ENCODE measurements at places on chromosomes 4 and X.

DNA sequence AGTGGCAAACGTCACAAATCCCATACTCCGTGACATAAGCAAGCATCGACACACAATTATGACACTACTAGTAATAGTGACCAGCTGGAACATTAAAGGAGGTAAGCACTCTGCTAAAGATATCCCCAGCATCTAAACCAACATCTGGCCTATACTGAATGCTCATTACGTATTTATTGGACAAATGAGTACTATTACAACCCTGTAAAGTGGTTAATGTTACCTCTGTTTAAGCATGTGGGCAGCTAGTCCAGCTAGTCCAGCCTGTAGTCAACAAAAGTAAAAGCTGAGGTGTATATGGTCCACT lies 419 bp upstream of the RPGR start:
- peak overlapping the region; percentile 82 for H3K27ac ChIP-seq
- no peaks in the 10 kb centered on the region for H3K36me3 ChIP-seq
- H3K4me1 ChIP-seq: peaks cover 24% of the 10 kb centered on the region
- no peaks in the 10 kb centered on the region for H3K27me3 ChIP-seq

GRCh38 chr4:2551118-2551517 lies 14.7 kb downstream of the FAM193A start:
- DNase-seq: no peak
- H3K4me1 ChIP-seq: peaks cover 8% of the 10 kb centered on the region
- no peak overlapping the region for H3K27ac ChIP-seq
- peaks cover 8% of the 10 kb centered on the region for H3K36me3 ChIP-seq
- H3K4me3 ChIP-seq: no peak overlapping the region

- H3K4me3 ChIP-seq: no peak overlapping the region
- DNase-seq: no peak
Observed at GRCh38 chr4:541271-541670, 34.8 kb downstream of the TMEM271 start.

GRCh38 chrX:72392816-72393800 lies 87.4 kb upstream of the CITED1 start:
- no peak overlapping the region for H3K4me3 ChIP-seq
- H3K4me1 ChIP-seq: no peaks in the 10 kb centered on the region
- no peak for DNase-seq

DNA sequence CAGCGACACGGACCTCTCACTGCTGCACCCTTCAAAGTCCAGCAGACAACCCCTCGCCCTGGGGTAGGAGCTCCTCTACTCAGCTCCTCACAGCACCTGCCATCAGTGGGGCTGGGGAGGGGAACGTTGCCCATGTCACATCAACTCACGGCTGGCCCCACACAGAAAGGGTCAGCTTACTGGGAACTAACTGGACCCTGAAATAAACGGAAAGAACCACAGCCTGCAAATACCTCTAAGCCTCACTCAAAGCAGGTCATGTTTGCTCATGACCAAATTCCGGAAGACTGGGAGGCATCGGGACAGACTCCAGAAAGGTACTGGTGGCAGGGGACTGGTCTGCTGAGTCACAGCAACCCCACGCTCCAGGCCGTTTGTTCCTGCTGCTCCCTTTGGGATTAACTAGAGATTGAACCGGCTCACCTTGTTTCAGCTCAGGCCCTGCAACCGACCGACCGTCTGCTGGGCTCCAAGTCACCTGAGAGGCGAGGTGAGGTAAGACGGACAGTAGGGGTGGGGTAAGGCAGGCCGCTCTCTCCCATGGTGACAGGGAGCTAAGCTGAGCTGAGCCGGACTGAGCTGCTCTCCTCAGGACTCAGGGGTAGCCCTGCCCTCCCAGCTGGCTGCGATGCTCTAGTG lies 5.6 kb downstream of the G6PD start:
- DNase-seq: no peak
- H3K36me3 ChIP-seq: peaks cover 21% of the 10 kb centered on the region
- peaks cover 18% of the 10 kb centered on the region for H3K4me1 ChIP-seq
- H3K27ac ChIP-seq: peak overlapping the region; percentile 84

GRCh38 chrX:55450259-55450658 lies 1.7 kb upstream of the MAGEH1 start:
- H3K4me1 ChIP-seq: peaks cover 11% of the 10 kb centered on the region
- no peak overlapping the region for H3K27ac ChIP-seq
- H3K36me3 ChIP-seq: no peaks in the 10 kb centered on the region
- no peak for DNase-seq
- H3K27me3 ChIP-seq: peaks cover 9% of the 10 kb centered on the region

DNA sequence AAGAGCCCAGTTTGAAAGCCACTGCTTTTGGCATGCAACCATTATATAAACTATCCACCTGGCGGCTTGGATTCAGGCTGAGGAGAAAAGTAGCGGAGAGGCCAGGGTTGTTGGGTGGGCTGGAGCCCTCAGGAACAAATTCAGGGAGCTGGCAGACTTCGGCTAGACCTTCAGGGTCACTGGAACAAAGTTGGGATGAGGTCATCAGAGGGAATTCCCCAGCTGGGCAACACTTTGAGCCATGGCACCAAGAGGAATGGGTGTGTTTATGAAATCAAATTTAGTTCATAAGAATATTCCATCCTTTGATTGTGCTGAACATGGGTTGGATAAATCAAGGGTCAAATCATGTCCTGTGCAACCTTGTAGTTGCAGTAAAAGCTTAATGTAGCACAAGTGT lies 22.0 kb downstream of the MTMR1 start:
- DNase-seq: no peak
- H3K36me3 ChIP-seq: peaks cover 16% of the 10 kb centered on the region
- no peak overlapping the region for H3K4me3 ChIP-seq
- H3K4me1 ChIP-seq: peaks cover 12% of the 10 kb centered on the region

DNA sequence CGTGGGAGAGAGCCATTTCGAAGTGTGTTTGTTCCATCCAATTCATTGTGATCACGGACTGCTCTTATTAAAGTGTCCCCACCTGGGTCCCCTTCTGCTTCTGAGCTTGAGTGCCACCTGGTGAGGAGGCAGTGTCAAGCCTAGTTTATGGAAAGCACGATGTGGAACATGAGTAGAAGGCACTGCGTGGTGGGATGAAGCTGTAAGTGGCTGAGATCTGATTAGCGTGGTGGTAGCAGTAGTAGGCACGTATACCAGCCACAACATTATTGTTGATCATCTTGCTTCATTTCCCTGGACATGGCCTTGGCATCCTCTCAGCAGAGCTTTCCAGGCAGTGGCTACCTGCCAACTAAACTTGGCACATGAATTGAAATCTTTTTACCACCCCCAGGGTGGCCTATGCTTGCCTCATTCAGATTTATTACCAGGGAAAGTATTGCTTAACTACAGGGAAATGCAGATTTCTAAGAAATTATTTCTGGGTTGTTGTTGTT lies 46.4 kb downstream of the GPAT3 start:
- H3K4me1 ChIP-seq: no peaks in the 10 kb centered on the region
- H3K36me3 ChIP-seq: no peaks in the 10 kb centered on the region
- no peak overlapping the region for H3K27ac ChIP-seq
- no peak for DNase-seq
- no peak overlapping the region for H3K4me3 ChIP-seq

DNA sequence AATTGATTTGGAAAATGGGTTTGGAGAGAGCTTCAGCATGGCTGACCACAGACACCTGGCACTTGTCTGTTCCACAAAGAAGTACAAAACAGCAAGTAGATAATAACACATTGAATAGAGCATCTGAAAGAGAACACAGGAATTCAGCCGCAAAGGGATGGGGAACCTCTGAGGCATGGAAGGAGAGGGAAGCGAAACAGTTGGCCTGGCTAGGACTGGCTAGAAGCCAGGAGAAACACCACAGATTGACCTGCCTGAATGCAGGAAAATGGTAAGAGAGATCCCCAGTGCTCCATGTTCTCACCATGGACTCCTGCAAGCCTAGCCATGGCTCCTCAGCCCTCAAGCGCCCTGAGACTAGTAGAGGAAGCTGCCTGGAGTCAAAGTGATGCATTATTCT lies 169.7 kb upstream of the SH3RF1 start:
- DNase-seq: no peak
- H3K27me3 ChIP-seq: no peaks in the 10 kb centered on the region
- peaks cover 27% of the 10 kb centered on the region for H3K36me3 ChIP-seq
- no peaks in the 10 kb centered on the region for H3K4me1 ChIP-seq
- H3K27ac ChIP-seq: no peak overlapping the region
- H3K4me3 ChIP-seq: no peak overlapping the region

- no peaks in the 10 kb centered on the region for H3K27me3 ChIP-seq
- no peak for DNase-seq
- no peaks in the 10 kb centered on the region for H3K4me1 ChIP-seq
- no peak overlapping the region for H3K27ac ChIP-seq
- no peak overlapping the region for H3K4me3 ChIP-seq
Observed at GRCh38 chr4:7332216-7333023, 102.3 kb downstream of the PSAPL1 start.

DNA sequence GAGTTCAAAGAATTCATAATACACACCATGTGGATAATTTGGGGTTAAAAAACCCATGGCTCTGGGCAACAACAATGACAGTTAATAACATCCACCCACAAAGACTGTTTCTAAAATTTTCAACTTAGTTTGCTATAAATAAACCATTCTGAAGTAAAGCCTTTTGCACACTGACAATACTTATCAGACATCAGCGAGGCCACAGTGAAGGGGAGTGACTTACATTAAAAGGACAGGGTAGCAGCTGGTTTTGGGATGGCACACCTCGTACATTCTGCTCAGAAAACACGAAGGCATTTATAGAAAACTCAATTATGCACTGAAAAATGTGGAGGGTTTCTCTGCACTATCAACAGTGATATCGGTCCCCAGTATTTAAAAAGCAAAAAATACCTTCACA lies 4.9 kb upstream of the ASB11 start:
- peaks cover 39% of the 10 kb centered on the region for H3K36me3 ChIP-seq
- no peak overlapping the region for H3K4me3 ChIP-seq
- DNase-seq: no peak
- H3K27ac ChIP-seq: no peak overlapping the region
- H3K27me3 ChIP-seq: no peaks in the 10 kb centered on the region

GRCh38 chr4:123776267-123776666 lies 379.7 kb downstream of the SPRY1 start:
- H3K27ac ChIP-seq: no peak overlapping the region
- DNase-seq: no peak
- H3K27me3 ChIP-seq: peaks cover 6% of the 10 kb centered on the region
- no peaks in the 10 kb centered on the region for H3K36me3 ChIP-seq
- no peak overlapping the region for H3K4me3 ChIP-seq
- H3K4me1 ChIP-seq: no peaks in the 10 kb centered on the region

DNA sequence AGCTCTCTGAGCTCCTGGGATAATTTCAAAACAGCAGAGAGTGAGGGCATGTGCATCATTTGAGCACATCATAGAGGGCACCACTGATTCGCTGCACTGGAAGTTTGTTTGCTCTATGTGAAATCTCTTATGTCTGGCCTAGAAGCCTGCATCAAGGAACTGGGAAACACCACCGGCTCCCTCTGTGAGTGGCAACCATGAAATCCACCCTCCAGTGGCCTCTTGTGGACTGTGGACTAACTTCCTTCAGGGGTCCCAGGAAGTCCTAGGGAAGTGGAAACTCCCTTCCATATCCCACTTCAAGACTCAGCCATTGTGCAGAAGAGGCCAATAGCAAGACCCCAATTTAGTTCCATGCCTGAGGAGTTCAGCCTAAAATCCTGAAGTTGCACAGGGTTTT lies 48.0 kb upstream of the IGFBP7 start:
- no peaks in the 10 kb centered on the region for H3K36me3 ChIP-seq
- no peak for DNase-seq
- H3K27ac ChIP-seq: no peak overlapping the region
- H3K27me3 ChIP-seq: peaks cover 11% of the 10 kb centered on the region
- H3K4me1 ChIP-seq: peaks cover 2% of the 10 kb centered on the region

DNA sequence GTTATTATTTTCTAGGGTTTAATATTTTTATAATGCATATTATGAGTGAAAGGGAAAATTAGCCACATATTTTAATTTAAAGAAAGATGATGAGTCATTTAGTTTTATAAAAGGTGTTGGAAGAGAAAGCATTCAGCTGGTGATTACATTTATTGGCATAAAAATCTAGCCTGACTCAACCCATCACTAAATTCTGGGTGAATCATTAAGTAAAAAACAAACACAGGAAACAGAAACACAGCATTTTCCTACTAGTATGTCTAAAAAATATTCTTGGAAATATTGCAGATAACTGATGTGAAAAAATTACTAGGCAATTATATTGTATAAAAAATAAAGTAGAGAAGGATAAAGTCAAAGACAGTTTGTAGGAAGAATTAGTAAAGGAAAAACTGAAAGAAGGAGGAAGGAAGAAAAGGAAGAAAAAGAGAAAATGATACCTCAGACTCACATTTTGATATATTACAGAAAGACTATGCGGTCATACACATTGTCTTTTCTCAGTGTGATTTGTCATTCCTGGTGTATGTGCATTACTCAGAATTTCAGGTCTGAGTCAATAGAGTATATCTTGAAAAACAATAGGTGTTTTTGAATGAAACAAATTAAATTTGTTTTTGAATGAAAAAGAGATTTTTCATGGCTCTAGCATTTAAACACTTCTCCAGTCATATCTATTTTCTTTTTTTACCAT lies 48.0 kb upstream of the SPOCK3 start:
- H3K27me3 ChIP-seq: no peaks in the 10 kb centered on the region
- H3K27ac ChIP-seq: no peak overlapping the region
- H3K4me1 ChIP-seq: no peaks in the 10 kb centered on the region
- H3K4me3 ChIP-seq: no peak overlapping the region
- no peak for DNase-seq
- no peaks in the 10 kb centered on the region for H3K36me3 ChIP-seq

- no peaks in the 10 kb centered on the region for H3K27me3 ChIP-seq
- no peak overlapping the region for H3K27ac ChIP-seq
- H3K36me3 ChIP-seq: peaks cover 76% of the 10 kb centered on the region
- no peaks in the 10 kb centered on the region for H3K4me1 ChIP-seq
- H3K4me3 ChIP-seq: no peak overlapping the region
- DNase-seq: no peak
Observed at GRCh38 chrX:71458866-71459265, 74.0 kb upstream of the OGT start.

DNA sequence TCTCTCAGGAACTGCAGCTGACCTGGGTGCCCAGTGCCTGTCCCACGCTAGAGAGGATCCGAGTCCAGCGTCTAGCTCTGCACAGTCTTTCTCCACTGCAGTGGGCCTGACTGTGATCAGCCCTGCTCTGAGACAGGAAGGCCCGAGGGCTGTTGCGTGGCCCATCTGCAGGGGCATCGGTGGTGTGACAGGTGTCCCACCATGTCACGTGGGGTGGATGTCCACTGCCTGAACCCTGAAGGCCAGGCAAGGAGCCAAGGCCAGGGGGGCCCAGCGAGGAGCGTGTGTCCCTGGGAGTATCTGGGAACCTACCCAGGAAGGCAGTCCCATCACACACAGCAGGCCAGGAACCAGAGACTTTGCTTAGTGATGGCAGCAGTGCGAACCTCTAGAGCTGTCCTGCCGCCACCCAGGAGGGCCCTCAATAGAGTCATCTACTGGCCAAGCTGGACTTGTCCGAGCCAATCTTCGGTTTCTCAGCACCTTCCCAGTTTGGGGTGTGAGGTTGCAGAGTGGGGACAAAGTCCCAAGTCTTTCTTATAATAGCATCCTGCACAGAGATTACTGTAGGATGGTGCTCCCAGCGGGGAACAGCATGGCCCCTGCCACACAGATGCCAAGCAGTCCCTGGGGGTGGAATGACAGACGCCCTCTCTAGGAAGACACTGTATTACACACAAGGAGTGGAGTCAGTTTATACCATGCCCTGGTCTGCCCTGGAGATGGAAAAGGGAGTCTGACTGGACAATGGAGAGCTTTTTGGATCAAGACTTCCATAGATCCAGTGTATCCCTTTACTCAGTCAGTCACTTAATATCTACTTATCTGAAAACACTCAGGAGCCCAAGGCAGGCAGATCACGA lies 38.3 kb downstream of the DCTD start:
- H3K27ac ChIP-seq: no peak overlapping the region
- H3K4me1 ChIP-seq: no peaks in the 10 kb centered on the region
- DNase-seq: no peak
- H3K27me3 ChIP-seq: no peaks in the 10 kb centered on the region
- peaks cover 15% of the 10 kb centered on the region for H3K36me3 ChIP-seq
